Stimulated activated CD8-positive, alpha-beta memory T cell treated with anti-CD3 and anti-CD28 coated beads, Interleukin-2, amount 100 ng/mL, for 1 hour (primary cell): ENCODE measurements at places on chromosomes 6 and 20.

- DNase-seq, result peak; percentile 37
Measured at GRCh38 chr6:52574709-52575501, 2.0 kb downstream of the TRAM2 start.

DNA sequence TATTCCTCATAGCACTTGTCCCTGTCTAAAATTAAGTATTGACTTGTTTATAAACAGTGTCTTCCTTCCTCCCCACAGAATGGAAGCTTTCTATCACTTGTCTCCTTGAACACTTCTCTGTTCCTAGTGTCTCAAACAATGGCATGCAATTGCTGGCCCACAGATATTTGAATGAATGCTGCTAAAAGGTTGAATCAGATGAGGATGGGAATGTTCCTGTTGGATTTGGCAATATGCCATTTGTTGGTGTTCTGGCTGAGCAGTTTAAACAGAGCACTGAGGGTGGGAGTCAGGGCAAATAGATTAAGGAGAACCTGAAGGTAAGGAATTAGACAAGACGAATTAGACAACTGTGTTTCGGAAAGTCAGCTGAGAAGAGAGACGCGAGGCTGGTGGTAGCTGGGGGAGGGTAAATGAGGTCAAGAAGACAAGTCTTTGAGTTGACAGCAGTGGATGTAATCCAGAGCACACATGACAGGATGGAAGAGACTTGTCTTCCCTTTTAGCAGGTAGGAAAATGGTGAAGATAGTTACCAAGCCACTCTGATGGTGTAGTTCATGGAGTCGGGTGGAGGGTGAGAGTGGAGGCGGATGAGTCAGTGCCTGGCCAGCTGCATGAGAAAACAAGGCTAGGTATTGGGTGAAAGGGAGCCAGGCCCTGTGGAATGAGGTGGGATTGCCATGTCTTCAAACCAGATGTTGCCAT, 58.3 kb upstream of the GNRH2 start:
- no peak for DNase-seq

DNA sequence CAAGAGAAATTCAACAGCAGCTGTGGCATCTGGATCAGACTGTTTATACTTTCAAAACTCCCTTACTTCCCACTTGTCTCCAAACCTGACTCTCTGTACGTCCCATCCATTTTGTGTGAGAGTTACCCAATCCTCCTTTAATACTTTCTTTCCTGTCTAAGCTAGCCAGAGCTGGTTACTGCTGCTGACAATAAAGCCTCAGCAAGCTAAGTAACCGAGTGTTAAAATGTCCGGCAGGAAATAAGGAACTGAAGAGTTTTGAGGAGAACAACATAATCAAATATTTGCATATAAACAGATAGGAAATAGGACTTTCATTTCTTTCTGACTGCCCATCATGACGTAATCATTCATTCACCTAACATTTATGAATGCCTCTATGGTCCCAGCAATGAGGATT, 11.6 kb downstream of the TMEM30A start:
- no peak for DNase-seq

- no peak for DNase-seq
Measured at GRCh38 chr20:34951652-34952051, 4.0 kb downstream of the GSS start.
